ENCODE measurements at places on chromosomes 11 and 22.

GRCh38 chr22:30004694-30005093, 75.6 kb upstream of the HORMAD2 start:
- no peak for DNase-seq

DNA sequence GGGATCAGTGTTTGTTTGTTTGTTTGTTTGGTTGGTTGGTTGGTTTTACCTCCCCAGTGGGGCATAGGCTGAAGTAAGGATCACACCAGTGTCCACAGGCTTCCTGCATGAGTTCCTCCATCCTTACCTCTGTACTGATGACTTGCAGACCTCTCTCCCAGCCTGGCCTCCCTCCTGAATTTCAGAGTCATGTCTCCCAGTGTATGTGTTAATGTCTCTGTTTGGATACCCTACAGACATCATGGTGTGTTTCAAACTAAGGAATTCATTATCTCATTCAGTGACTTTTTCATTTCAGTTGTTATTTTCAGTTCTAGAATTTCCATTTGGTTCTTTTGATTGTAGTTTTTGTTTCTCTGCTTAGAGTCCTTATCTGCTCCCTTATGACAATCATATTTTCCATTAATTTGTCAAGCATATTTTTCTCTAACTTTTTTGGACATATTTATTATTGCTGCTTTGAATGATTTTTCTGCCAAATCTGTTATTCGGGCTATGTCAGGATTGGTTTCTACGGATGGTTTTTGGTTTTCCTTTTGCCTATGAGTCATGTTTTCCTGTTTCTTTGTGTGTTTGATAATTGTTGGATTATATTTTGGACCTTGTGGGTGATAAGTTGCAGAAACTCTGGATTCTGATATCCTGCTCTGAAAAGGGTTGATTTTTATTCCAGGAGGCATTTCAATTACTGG, 23.6 kb downstream of the MYEOV start:
- no peak for DNase-seq

GRCh38 chr11:96127596-96127959, 203.7 kb upstream of the MTMR2 start:
- DNase-seq = no peak

DNA sequence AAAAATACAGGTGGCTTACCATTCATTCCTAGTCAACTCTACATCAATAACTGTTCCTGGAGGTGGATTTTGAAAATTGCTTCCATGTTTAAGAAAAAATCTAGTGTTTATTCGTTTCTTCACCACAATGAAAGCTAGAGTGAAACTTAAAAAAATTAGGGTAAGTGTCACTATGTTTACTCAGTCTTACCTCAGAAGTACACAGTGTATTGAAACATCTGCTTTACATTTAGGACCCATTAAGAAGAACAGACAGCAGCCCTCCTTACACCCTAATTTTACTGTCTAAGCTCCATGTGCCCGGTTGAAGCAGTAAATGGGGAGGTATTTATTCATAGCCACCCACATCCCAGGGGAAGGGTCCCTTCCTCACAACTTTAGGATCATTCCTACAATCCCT, 51.4 kb downstream of the PIWIL3 start:
- no peak for DNase-seq

DNA sequence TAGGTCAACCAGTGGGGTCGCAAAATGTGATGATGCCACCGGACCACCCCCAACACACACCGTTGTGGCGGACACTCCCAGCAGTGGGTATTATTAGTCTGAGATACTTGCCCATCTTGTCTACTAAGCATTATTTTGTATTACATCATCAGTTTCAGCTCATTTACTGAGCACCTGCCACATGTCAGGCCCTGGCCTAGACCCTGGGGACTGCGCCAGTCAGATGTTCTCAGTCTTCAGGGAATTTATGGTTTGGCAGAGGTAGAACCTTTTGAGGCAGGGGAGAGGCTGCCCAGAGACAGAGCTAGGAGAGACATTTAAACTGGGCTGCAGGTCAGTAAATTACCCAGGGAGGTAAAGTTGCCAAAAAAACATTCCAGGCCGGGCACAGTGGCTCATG, 43.1 kb upstream of the GCAT start:
- no peak for DNase-seq

GRCh38 chr22:41028841-41029240, 63.6 kb upstream of the EP300 start:
- no peak for DNase-seq

- no peak for DNase-seq
These were observed 4.5 kb downstream of the FTH1 start for GRCh38 chr11:61963016-61963281.

DNA sequence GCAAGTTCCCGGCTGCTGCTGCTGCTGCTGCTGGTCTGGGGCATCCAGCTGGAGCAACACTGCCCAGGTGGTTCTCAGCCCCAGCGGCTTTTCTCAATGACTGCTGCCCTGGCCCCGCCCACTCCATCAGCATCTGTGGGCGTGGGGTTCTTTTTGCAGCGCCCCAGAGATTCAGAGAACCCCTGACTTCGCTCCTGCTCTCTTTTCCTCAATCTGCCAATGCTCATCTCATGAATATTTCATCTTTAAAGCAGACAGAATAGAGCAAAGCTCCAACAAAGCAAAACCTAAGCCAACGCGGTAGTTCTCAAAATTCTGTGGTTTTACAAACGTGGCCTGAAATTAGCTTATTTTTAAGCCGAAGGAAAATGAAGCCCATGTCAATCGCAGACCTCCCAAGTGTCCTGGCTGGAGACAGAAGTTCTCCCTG, 363.6 kb downstream of the CTTN start:
- DNase-seq = no peak

DNA sequence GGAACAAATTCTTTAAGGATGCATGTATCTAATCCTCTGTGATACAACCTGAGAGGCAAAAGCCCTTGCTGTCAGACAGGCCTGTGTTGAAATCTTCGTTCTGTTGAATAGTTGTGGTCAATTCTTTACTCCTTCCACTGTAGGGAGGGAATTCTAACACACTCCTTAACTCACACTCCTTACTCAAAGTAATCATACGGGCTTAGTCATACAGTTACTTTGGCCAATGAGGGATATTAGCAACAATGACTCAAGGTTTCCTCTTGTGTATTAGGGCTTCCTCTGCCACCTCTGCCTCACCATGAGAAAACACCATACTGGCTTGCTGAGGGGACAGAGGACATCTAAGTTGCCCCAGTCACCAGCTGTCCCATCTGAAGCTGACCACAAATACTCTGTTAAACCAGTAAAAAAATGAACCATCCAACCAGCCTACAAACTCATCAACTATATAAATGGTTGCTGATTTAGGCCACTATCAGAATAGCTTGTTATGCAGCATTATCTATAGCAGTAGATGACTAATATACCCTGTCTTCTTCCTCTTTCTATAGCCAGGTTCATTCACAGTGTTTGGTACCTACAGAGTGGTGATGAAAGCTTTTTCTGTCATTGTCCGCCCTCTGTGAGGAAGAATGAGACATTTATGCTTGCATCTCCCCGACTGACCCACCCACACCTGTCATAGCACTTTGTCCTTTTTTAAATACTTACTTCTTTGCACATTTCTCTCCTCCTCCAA, 322.8 kb upstream of the SYN3 start:
- no peak for DNase-seq

- no peak for DNase-seq
These were observed 569.7 kb downstream of the NTM start for GRCh38 chr11:131940126-131940525.

- no peak for DNase-seq
These were observed 498.7 kb downstream of the METTL15 start for GRCh38 chr11:28606930-28607329.

GRCh38 chr11:57338142-57338541, at the start of gene P2RX3:
P2RX3 (plus strand) TSS chr11:57338352; CDS start chr11:57338551, 199 bp downstream.
- DNase-seq = no peak

DNA sequence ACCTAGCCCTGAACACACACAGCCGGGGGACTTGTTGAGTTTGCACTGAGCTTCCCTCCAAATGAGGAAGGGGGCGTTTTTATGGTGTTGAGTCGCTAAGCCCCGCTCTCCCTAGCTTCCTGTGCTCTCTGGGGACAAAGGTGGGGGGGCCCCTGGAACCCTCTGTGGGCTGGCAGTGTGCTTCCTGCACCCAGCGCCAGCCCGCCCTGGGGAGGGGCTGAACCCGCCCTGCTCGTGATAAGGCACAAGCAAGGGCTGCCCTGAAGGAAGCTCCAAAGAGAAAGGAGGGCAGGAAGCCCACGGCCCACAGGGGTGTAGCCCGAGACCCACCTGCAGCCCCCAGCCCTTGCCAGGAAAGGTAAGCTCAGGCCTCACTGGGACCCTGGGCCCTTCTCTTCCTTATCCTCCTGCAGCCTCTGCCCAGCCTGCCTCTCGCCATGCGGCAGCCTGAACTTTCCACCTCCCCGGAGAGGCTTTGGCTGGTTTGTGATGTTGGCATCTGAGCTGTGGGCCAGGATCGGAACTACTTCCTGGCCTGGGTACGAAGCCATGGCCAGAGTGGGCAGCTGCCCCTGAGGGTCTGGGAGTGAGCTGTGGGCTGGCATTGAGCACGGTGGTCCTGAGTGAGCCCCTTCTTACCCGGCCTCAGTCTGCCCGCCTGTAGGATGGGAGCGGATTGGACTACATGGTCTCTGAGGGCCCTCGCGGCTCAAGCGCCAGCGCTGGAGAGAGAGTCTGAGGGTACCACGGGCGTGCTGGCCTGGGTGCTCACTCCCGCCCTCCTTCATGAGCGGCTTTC, at the start of gene FERMT3:
FERMT3 (plus strand) TSS at position 265 of the 799 bp plus-strand sequence. CDS start 644 bp downstream, outside the sequence.
- DNase-seq = peak; percentile 91

DNA sequence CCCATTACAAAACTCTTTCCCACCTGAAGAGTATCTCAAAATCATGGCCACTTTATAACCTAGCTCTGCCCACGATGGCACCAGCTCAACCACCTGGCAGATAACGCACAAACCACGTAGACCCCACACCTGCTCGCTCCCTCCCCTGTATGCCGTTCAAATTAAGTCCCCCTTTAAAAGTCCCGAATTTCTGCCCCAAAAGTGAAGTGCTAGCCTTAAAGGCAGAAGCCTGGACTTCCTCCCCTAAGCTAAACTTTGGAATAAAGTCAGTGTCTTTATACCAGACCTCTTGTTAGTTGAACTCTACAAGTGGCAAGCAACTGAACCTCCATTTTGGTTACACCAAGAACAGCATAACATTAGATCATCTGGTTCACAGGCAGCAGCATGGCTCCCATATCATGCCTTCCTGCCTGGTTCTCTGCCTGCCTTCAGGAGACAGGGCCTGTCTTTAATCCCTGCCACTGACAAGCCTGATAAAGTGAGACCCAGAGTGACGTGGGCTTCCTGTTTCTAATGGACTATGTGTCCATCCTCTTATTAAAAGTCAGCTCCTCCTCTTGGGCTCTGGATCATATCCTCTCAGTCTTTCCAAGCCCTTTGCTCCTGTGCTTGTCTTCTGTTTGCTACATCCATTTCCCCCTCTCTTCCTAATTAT, 32.6 kb upstream of the NNMT start:
- no peak for DNase-seq

DNA sequence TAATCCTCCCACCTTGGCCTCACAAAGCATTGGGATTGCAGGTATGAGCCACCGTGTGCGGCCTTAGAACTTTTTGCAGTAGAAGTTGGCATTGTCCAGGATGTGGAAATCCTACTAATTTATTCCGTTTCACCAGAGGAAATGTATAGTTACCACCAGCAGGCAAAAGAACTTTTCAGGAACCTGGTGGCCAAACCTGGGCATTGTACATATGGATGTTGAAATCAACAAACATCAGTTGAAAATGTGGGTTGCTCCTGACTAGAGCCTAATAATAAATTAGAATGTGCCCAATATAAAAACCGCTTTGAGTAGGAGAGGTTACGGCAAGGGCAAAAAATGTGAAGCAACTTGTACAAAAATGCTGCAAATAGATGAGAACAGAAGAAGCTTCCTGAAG, 40.7 kb upstream of the XBP1 start:
- no peak for DNase-seq

DNA sequence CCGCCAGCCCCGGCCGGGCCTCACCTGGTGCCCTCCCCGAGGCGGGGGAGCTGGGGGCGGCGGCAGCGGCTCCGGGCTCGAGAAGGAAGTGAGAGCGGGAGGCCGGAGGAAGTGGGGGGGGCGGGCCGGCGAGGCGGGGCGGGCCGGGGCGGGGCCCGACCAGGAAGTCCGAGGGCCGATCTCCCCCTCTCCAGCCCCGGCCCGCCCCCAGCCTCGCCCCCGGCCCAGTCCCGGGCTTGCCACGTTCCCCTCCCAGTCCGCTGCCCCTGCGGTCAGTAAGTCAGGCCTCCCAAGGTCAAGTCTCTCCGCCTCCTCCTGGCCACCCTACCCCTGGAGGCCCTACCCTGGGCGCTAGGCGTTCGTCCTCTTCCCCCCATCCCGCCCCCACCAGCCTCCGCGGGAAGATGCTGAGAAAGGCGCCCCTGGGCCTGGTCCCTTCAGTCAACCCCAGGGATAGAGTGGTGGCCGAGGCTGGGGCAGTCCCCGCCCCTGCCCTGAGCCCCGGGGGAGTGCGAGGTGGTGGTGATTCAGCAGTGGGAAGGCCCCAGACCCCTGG, at the start of gene RHOG:
RHOG (minus strand) TSS at position 90 of the 556 bp plus-strand sequence. CDS start 12,821 bp downstream, outside the sequence.
- no peak for DNase-seq

DNA sequence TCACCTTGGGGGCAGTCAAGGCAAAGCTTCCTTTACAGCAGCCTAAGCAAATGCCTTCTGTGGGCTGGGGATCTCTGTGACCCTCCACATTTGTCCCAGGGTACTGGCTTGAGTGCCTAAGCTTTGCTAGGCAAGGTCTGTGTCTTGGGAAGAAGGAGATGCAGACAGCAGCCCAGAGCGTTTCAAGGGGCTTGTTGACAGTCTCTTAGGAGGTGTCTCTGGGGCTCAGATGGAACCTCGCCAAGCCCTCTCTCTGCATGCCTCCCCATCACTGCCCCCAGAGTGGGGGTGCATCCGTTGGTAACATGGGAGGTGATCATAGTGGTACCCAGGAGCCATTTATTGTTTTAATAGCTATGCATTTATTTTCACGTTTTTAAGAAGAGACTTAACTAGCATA, 29.1 kb upstream of the TMPRSS4 start:
- no peak for DNase-seq

DNA sequence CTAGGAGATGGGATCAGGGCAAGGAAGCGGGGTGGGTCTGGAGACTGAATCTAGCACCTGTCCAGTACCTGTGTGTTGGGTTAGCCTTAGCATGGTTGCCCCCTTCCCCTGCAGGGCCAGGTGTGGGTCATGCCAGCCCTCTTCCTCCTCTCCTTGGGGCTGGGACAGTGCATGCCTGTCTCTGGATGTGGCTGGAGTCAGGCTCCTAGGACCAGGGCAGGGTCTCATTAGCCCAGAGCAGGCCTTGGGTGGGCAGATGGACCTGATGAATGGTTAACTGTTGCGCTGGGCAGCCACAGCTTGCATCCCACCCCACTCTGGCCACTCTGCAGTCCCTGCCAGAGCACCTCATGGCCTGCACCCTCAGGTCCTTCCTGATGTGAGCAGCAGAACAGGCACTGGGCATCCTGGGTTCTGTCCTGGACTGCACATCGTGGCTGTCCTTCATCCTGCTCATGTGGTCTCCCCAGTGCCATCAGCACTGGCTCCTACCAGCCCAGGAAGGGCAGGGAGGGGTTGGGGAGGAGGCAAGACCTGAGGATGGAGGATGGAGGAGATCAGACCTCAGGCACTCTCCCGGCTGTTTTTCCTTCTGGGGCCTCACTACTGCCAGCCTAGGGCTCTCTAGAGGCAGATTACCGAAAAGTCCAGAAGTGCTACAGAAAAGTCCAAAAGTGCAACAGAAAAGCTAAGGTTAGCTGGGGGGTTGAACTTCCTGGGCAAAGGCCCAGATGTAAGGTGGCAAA, 12.8 kb upstream of the CHRM1 start:
- no peak for DNase-seq

Data from activated naive CD4-positive, alpha-beta T cell treated with anti-CD3 and anti-CD28 coated beads for 36 hours (primary cell).